Right renal pelvis (tissue), 4 donors: ENCODE measurements at places on chromosomes 4 and X. TPM values are rescaled to one million over a fixed set of nuclear protein-coding genes. Genes with fewer than 3 reads are reported as not detected.

Gene GABRB1
- polyA plus RNA-seq = 0.53 TPM

Gene YY2
- 3.9 TPM for polyA plus RNA-seq

Gene PRSS12
- polyA plus RNA-seq = 12.2 TPM

- DNase-seq = no peak
Measured at GRCh38 chrX:71052721-71053120, 15.4 kb downstream of the SNX12 start.

DNA sequence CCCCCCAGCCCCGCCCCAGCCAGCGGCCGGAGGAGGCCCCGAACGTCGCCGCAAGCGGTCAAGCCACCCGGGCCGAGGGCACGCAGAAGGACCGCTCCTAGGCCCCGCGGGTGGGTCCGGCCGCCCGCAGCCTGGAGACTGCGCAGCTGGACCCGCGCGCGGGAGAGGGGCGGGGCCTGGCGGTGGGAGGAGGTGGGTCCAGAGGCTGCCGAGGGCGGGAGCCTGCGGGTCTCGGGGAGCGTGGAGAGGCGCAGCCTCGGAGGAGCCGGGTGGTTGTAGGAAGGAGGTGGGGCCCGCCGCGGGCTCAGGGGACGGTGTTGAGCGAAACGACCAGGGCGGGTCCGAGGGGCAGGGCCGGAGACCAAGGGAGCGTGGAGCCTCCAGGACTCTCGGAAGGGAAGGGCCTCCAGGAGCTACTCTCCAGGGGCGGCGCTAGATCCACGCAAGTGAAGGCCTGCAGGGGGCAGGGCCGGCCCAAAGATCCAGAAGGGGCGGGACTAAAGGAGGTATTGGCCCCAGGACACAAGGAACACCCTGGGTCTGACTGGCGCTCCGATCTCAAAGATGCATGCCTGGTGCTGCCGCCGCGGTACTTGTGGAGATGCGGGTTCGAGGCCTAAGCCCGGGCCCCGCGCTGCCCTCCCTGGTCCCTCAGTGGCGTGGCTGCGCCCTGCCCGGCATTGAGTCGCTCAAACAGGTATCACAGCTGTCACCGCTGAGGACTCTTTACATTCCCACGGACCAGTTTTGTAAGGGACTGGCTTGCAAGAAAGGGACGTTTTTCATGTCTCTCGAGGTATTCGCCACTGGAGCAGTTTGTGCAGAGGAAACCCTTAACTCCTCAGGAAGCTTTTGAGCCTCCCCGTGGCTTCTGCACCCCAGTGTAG lies 5.9 kb downstream of the TIMM17B start:
- no peak for DNase-seq

GRCh38 chr4:72319601-72320021 lies 249.4 kb downstream of the ADAMTS3 start:
- DNase-seq = no peak

DNA sequence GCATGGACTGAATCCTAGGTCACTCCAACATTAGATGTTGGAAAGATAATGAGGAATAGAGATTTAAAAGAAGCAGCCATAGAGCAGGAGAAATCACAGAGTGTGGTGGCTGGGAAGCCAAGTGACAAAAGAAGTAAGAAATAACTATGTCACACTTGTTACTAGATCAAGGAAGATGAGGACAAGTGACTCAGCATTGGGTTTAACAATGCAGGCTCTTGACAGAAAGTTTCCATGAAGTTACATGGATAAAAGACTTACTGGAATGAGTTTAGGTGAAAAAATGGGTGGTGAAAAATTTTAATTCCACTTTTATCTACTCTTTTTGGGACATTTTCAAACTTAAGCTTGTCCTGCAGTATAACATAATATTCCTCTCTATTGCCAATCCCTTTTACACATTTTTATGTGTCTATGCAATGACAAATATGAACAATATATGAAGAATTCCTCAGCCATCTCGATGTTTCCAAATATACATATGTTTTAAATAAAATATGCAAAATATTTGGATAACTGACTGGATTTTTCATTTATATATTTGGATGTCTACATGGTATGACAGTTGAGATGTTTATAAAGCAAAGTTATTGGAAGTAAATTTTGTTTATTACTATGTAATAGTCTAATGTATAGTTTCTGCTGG lies 462.6 kb downstream of the IL15 start:
- DNase-seq = no peak

GRCh38 chrX:39439906-39440798 lies 638.9 kb downstream of the MID1IP1 start:
- DNase-seq = no peak

- no peak for DNase-seq
Measured at GRCh38 chrX:131985526-131986049, 37.5 kb upstream of the STK26 start.

GRCh38 chr4:26071688-26072087 lies 157.7 kb downstream of the SMIM20 start:
- no peak for DNase-seq

GRCh38 chrX:120000490-120001246 lies 57.1 kb upstream of the NKAP start:
- DNase-seq = no peak

DNA sequence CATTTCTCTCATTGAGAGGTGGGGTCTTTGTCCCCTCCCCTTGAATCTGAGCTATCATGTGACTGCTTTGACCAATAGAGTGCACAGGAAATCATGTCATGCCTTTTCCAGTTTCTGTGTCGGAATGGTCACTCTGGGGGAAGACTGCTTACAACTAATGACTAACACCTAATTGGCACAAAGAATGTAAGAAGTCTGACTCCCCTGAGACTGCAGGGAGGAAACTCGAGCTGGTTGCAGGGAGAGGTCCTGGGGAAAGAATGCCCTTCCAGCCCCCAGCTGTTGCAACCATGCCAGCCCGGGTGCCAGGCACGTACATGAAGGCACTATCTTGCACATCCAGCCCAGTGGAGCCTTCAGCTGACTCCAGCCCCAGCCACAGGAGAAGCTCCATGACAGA lies 254.2 kb downstream of the DHX15 start:
- DNase-seq = no peak

- no peak for DNase-seq
Measured at GRCh38 chr4:85884251-85884650, 409.3 kb downstream of the ARHGAP24 start.

- no peak for DNase-seq
Measured at GRCh38 chr4:140568507-140569306, at the start of gene UCP1. TSS of gene UCP1 (minus strand) at chr4:140568961. CDS start at chr4:140568729, 232 bp downstream.
